ENCODE measurements at places on chromosomes 2 and 18.

DNA sequence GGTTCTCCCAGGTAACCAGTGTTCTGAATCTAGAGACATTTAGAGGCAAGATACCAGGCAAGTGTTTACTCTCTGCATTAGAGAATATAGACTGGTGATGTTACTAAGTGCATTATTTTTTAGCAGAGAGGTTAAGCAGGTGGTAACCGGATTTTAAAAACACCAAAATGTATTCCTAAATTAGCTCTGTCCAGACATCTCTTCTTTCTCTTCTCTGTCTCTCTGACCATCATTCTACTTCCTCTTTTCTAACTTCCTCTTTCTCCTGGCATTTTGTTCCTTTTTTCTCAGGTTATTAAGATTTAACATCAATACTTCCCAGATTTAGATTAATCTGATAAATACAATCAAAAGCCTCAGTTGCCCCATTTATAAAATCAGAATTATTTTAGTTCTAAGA, 31.7 kb upstream of the DYNC1I2 start:
- DNase-seq, result no peak

GRCh38 chr2:104163611-104164130, 690.2 kb upstream of the POU3F3 start:
- DNase-seq, result no peak

- no peak for DNase-seq
Observed at GRCh38 chr2:219886615-219887014, 259.2 kb downstream of the SLC4A3 start.

DNA sequence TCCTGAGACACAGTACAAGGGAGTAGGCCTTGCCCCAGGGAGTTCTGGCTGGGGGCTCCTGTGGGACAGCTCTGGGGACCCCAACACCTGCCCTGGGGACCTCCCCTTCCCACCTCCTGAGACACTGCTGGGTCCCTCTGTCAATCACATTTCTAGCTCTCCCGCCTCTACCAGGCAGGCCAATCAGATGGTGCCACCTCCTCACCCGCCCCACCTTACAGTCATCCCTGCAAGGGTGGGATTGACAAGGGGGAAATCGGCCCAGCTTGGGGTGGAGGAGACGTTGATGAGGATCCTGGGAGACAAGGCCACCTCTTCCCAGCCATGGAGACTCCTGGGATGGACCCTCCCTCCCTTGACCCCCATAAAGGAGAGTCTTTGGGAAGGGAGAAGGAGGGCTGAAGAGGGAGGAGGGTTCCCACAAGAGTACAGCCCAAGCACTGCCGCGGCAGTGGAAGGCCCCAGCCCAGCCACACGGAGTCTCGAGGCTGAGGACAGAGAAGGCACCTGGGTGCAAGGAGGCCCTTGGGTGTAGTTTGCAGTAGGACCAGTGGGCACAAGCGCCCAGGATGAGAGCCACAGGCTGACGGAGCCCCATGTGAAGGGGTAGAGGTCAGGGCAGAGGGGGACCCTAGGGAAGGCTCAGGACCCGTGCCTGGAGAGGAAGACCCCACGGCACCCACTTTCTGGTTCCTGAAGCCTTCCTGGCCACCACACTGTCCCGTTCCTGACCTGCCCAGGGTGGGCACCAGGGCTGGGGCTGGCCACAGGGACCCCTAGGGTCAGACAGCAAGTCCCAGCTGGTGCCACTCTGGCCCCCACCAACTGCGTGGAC, 109.9 kb upstream of the OTOS start:
- DNase-seq, result no peak

GRCh38 chr2:157508676-157509075, 64.8 kb upstream of the CYTIP start:
- no peak for DNase-seq

GRCh38 chr2:181859123-181859522, 32.4 kb upstream of the ITPRID2 start:
- DNase-seq, result no peak

Data from memory B cell (primary cell).